ENCODE measurements at places on chromosomes 11 and 22.

- DNase-seq = no peak
Measured at GRCh38 chr11:119421351-119421750, 1.6 kb downstream of the THY1 start.

GRCh38 chr11:76632492-76632891 is 38.1 kb downstream of the LRRC32 start:
- no peak for DNase-seq

GRCh38 chr22:25148149-25148691 is 51.4 kb upstream of the CRYBB3 start:
- peak; percentile 45 for DNase-seq

DNA sequence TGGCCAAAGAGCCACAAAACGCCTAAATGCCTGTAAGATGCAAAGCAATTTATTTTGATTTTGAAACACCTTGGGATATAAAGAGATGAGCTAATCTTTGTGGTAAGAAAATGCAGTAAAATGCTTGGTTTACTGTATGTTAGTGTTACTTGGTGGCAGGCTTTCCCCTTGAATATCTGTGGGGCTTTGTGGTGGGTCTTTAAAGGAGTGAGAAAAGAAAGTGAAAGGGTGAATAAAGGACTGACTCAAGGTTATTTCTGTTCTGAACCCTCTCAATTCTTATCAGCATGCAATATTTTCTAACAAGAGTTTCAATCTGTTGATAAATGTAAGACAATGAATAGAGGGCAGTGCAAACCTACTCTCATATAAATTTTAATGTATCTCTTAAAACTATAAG is 1555.9 kb upstream of the RAG2 start:
- DNase-seq = no peak

GRCh38 chr22:40499209-40499623 is 128.8 kb downstream of the SGSM3 start:
- no peak for DNase-seq

- no peak for DNase-seq
Measured at GRCh38 chr22:32217465-32217864, 12.6 kb upstream of the RFPL2 start.

DNA sequence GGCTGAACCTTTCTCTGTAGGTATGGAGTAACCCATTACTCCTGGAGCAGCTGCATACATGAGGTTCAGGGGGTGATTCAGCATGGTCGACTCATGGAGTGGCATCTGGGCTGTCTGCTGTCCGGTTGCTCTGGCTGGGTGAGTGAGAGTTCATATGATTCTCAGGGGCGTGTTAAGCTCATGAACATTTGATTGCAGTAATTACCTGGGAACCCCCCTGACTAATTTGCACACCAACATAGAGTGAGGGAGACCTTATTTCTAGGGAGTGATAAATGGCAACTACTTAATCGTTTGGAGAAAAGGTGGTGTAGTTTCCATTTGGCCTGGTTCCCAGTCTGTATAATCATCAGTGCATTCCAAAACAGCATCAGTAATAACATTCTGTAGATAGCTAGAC is 661.9 kb downstream of the ETS1 start:
- no peak for DNase-seq

DNA sequence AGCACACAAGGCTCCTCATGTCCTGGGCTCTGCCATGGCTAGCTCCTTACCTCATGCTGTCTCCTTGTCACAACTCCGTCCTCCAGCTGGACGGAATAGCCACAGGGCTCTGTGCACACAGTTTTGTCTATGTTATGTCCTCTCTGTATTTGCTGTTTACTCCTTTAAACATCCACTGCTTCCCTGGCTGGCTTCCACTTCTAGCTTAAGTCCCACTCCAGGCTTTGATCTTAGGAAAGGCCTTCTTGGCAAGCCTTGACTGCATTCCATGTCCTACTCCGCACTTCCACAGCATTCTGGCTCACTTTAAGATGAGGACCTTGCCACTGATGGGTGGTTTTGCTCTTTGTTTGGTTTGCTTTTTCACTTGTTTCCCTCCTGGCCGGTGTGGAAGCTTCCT is 22.9 kb upstream of the ROBO3 start:
- no peak for DNase-seq

DNA sequence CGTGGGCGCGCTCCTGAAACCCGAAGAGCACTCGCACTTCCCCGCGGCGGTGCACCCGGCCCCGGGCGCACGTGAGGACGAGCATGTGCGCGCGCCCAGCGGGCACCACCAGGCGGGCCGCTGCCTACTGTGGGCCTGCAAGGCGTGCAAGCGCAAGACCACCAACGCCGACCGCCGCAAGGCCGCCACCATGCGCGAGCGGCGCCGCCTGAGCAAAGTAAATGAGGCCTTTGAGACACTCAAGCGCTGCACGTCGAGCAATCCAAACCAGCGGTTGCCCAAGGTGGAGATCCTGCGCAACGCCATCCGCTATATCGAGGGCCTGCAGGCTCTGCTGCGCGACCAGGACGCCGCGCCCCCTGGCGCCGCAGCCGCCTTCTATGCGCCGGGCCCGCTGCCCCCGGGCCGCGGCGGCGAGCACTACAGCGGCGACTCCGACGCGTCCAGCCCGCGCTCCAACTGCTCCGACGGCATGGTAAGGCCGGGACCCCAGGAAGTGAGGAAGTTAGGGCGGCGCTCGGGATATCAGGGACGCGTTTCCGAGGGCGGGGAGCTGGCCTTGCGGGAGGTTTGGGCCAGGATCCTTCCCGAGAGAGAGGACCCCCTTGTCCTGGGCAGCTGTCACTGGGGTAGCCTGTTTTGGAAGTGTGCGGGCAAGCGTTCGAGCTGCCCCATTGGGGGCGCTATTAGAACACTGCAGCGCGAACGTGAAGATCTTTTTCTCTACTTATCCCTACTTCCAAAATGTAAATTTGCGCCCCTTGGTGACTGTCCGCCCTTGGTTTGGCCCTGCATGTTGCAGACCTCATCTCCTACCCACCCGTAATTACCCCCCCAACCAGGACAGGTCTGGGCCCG is 796 bp downstream of the MYOD1 start:
- no peak for DNase-seq

DNA sequence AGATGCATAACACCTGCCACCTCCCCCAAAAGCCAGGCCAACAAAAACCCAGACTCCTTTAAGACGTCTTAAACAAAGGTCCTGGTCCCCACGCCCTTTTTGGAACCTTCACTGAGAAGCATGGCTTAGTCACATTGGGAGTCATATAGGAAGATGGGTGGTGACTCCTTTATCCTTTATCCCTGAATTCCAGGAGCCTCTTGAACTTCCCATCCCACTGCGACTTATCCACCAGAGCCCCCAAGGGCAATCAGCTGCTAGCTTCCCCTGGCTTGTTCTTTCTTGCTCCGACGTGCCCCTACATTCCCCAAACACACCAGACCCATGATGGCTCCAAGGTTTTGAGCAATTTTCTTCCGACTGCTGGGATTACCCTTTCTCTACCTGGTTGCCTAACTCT is 567.0 kb upstream of the CADM1 start:
- DNase-seq = no peak

DNA sequence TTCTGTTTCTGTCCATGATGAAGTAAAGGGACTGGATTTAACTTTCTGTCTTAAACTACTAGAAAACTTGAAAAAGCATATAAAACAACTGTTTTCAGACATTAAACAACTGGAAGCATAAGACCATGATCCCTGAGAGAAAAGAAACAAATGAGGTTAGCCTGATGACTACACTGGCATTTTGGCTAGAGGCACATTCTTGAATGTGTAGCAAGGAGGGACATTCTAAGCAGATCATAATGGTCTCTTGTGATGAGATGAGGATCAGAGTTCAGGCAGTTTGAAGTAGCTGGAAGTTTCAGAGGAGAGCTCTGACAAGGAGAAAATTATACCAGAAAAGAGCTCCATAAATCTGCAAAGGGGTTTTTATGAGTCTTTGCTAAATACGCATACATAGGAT is 75.4 kb downstream of the AASDHPPT start:
- no peak for DNase-seq

DNA sequence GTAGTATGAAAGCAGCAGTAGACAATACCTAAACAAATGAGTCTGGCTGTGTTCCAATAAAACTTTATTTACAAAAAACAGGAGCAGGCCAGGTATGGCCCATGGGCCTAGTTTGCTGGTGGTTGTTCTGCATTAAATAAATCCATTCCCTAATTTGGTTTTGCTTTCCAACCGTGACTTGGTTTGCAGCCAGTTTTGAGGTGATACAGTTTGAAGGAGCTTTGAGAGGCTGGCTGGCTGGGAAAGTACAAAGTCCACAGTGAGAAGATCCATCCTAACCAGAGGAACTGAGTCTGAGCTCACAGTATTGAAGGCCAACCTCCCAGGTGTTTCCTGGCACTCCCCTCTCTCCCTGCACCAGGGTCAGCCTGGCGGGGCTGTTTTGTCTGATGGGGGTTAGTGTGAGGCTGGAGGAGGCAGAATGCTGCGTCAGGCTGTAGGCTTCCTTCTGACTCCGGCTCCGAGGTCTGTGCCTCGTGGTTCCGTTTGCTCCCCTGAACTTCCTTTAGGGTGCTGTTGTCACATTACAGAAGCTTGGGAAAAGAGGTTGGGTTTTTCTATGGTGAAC is 129.5 kb downstream of the MICAL2 start:
- DNase-seq = no peak

- no peak for DNase-seq
Measured at GRCh38 chr22:22838148-22838786, 49.3 kb upstream of the IGLL5 start.

DNA sequence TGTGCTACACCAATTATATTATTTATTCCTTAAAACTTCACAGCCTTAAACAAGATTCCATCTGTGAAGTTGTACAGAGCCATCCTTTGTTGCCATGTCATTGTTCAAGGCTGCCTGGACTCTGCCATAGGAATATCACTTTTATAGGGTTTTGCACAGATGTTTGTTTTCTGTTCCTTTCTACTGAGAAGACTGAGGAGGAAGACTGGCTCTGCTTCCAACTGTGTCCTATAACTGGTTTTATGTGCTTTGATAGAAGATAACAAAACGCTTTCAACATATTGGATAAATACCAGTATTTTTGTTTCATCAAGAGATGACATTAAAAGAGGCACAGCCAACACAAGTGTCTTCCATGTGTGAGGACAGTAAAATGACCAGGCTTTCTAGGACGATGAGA is 120.6 kb downstream of the CD44 start:
- no peak for DNase-seq

DNA sequence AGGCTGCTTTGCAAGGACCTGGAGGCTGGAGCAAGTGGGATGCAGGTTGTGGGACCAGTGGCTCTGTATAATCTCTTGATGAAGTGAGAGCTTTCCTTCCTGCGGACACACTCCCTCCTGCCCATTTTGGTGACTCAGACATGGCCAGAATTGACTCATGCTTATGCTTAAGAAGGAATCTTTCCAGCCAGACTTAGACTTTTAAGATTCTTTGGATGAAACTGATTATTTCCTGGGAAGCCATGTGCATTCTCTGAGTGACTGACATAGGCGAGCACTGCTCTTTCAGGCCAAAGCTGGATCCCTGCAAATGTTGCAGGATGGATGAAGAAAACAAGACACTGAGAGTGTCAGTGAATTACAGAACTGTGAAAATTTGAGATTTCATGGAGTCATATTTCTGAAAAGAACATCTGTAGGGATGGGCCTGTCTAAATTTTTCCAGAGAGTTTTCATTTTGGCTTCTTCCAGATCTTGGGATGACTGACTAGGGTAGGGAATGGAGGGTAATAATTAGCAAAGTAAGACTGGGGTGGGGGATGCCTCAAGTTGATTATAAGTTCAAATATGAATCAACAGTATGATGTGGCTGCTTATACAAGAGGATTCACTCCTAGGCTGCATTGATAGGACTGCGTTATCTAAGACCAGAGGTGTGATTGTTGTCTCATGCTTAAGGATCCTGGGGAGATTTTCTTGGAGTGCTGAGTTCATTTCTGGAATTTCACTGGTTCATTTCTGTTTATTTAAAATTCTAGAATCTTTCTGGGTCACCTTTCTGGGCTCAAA is 195.8 kb downstream of the HIPK3 start:
- DNase-seq = no peak

DNA sequence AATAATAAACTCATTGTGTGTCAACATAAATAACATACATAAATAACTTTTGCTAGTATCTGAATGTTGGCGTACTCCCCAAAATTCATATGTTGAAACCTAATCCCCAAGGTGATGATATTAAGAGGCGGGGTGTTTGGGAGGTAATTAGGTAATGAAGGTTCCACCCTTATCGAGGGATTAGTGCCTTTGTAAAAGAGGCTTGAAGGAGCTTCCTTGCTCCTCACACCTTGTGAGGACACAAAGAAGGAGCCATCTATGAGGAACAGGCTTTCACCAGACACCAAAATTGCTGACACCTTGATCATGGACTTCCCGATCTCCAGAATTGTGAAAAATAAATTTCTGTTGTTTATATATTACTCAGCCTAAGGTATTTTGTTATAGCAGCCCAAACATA is 33.9 kb upstream of the CXCR5 start:
- no peak for DNase-seq

DNA sequence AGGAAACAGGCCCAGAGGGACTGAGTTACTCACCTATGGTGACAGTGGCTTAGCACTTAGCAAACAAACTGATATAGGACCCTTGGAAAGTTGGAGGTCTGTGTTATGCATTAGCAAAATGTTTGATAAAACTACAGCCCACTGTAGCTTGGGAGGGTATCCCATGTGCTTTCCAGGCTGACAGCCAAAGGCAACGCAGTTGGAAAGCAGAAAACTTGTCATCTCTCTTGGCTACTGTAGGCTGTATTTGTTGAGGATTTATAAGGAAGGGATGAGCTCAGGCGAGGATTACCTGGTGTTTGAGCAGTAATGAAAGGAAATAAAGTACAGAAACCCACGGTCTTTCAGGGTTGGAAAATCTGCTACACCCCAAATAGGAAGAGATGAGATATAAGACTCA is 23.8 kb downstream of the SDHAF2 start:
- no peak for DNase-seq
